ENCODE measurements at places on chromosomes 7 and 10. TPM values are rescaled to one million over a fixed set of nuclear protein-coding genes. Genes with fewer than 3 reads are reported as not detected.

The AGR3 gene
- total RNA-seq: not detected

The COL26A1 gene
- 4.3 TPM for total RNA-seq

The ZNF33A gene
- total RNA-seq: 12.5 TPM

The OR9A2 gene
- total RNA-seq: not detected

The HOXA2 gene
- 1.2 TPM for total RNA-seq

The NKX6-2 gene
- total RNA-seq: not detected

The LIPF gene
- not detected for total RNA-seq

The NYAP1 gene
- total RNA-seq: 3.2 TPM

The TRPV5 gene
- total RNA-seq: not detected

The AKR1D1 gene
- 0.27 TPM for total RNA-seq

The TMEM213 gene
- total RNA-seq: not detected

The HACD1 gene
- total RNA-seq: 1.4 TPM

The MMP21 gene
- total RNA-seq: 0.11 TPM

The HDAC9 gene
- 15.4 TPM for total RNA-seq

All from adrenal gland (tissue), 19 donors.